ENCODE measurements at places on chromosomes 12 and 14. TPM values are rescaled to one million over a fixed set of nuclear protein-coding genes. Genes with fewer than 3 reads are reported as not detected.

The PLEKHD1 gene
- 0.03 TPM for total RNA-seq

The OR4K15 gene
- total RNA-seq, result not detected

The NEUROD4 gene
- total RNA-seq, result not detected

The PGAM5 gene
- total RNA-seq, result 39.9 TPM

The ANAPC5 gene
- 97.1 TPM for total RNA-seq

The KRT6C gene
- not detected for total RNA-seq

The SOAT2 gene
- total RNA-seq, result 0.24 TPM

The KRT83 gene
- 5.4 TPM for total RNA-seq

The IRAK3 gene
- 0.09 TPM for total RNA-seq

The AKAP6 gene
- 0.91 TPM for total RNA-seq

All from A549 treated with CpdA at 1 μM for 4 hours (cell line).